ENCODE measurements at places on chromosomes 11 and 22. TPM values are rescaled to one million over a fixed set of nuclear protein-coding genes. Genes with fewer than 3 reads are reported as not detected.

- no peak for DNase-seq
These were observed 113.1 kb upstream of the B3GAT1 start for GRCh38 chr11:134524896-134525845.

Gene RIMBP3C
- 0.48 TPM for total RNA-seq

- no peak for DNase-seq
These were observed 130.7 kb downstream of the SOX6 start for GRCh38 chr11:16225623-16226022.

Gene FGF19
- total RNA-seq, result not detected

DNA sequence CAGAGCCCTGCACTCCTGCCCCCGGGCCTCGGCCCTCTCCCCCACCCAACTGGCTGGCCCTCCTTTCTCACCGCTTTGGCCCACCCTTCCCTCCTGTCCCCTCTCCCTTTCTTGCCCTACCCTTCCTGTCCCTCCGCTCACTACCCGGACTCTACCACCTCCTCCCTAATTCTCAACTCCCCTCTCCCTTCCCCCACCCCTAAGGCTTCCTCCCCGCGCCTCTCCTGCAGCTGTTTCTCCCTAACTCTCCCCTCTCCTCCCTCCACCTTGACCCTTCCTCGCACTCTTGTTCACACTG lies 421 bp downstream of the SLC15A3 start:
- DNase-seq, result no peak

GRCh38 chr11:70476669-70477068 lies 78.3 kb downstream of the CTTN start:
- DNase-seq, result no peak

GRCh38 chr11:95361180-95361579 lies 130.2 kb upstream of the SESN3 start:
- no peak for DNase-seq

- no peak for DNase-seq
These were observed 841 bp downstream of the RIC8A start for GRCh38 chr11:208181-208916.

Gene ZNRF3
- 10.5 TPM for total RNA-seq

Gene CALCB
- total RNA-seq, result 1.2 TPM

- no peak for DNase-seq
These were observed 12.7 kb downstream of the MRPL48 start for GRCh38 chr11:73800276-73800806.

DNA sequence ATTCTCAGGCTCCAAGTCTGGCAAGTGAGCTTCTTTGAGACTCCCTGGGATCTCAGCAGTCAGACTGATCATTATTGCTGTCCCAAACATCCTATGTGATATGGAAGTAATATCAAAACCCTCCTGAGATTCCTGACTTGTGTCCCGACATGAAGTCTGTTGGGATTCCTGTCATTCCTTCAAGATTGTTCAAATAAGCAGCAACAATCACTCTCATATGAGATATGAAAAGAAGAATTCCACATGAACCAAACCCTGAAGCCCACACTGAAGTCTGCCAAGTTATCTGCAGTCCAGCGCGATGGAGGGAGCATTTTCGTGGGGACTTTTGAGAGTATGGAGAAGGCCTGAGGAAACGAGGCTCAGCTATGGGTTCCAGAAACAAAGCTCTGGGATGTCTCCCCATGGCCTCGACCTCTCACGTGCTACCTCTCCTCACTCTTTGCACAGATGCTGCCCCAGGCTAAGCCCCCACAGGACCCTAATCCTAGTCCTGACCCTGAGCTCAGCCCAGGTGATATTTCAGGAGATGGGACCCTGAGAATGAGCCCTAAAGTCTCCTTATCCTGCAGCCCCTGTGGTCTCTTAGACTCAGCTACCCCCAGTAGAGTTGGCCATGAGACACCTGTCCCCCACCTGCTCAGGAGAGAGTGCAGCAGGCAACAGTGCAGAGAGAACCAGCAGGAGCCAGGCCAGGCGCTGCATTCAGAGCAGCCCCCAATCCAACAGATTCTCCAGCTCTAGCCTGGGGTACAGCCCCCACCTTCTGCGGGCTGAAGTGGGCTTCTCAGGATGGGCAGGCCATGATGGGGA lies 100.2 kb downstream of the GGTLC2 start:
- no peak for DNase-seq

Gene PHOX2A
- total RNA-seq, result not detected

Gene ANO1
- 1.1 TPM for total RNA-seq

- DNase-seq, result no peak
These were observed 40.3 kb downstream of the OSBPL5 start for GRCh38 chr11:3124821-3125220.

GRCh38 chr11:87213444-87213843 lies 175.7 kb downstream of the TMEM135 start:
- no peak for DNase-seq

Gene C11orf21
- not detected for total RNA-seq

Gene OR8G1
- total RNA-seq, result not detected

GRCh38 chr11:59553323-59553722 lies 42.0 kb downstream of the OR4D9 start:
- no peak for DNase-seq

GRCh38 chr22:33053323-33053722 lies 4.9 kb downstream of the SYN3 start:
- DNase-seq, result no peak

All from kidney epithelial cell (primary cell).